NCI-H774 (cell line): ENCODE measurements at places on chromosomes 12 and 14.

DNA sequence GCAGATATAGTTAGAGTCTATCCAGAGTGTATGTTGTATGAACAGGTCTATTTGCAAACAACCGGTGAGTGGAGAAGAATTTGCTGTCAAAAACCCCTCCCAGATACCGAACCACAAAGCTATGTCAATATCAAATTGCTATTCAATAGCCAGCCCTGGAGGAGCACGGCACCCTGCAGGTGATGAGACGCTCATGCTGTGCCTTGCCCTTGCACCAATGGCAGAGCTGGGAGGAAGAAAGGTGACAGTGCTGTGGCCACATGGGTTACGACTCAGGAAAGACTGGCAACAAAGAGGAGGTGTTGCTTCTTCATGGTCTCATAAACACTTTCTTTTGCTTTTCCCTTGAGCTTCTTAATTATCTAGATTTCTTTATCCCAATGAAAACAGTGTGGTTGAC is 55.7 kb downstream of the PAX9 start:
- DNase-seq, result peak; percentile 65

DNA sequence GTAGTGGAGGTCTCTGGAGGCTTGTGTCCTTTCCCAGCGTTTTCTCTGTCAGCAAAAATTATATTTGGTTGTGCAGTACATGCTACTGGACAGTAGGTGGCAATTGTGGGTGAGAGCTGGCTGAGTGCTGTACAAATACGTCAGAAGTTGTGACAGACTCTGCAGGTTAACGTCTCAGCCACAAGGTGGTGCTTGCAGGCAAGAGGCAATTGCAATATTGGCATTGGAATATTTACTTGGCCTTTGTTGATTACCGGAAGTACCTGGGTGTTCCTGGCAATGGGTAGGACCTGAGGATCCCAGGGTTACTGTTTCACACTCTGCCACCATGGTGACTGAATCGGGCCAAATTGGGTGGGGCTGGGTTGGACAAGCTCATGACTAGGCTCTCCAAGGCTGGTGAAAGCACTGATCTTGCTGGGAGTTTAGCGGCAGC is 333.9 kb upstream of the LMO3 start:
- no peak for DNase-seq

- DNase-seq, result no peak
These were observed 48.1 kb upstream of the TMED10 start for GRCh38 chr14:75224561-75224960.

DNA sequence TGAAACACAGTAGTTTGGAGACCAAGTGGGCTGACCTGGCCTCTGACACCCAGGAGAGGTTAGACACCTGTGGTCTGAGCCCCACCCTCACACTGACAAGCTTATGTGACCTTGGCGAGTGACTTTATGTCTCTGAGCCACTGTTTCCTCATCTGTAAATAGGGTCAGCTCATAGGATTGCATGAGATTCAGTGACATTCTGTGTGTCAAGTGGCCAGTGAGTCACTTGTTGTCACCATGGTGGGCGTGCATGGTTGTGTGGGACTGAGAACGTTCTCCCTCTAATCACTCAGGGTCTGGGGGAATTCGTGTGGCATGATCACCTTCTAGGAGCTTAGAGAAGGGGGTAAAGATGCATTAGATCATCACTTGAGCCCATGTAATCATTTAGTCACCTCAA is 146.4 kb downstream of the PHETA1 start:
- no peak for DNase-seq
